ENCODE measurements at places on chromosomes 1 and 21. TPM values are rescaled to one million over a fixed set of nuclear protein-coding genes. Genes with fewer than 3 reads are reported as not detected.

BEND5 gene
- 0.60 TPM for total RNA-seq

CFH gene
- total RNA-seq: 175 TPM

TAS1R1 gene
- total RNA-seq: not detected

AIRE gene
- total RNA-seq: under 0.01 TPM

SLC2A5 gene
- 12.5 TPM for total RNA-seq

TMEM81 gene
- total RNA-seq: 1.4 TPM

SLAMF9 gene
- 0.09 TPM for total RNA-seq

CYP4B1 gene
- not detected for total RNA-seq

TSTD1 gene
- total RNA-seq: 17.8 TPM

DMBX1 gene
- total RNA-seq: not detected

DFFB gene
- 10.5 TPM for total RNA-seq

YIPF1 gene
- 21.4 TPM for total RNA-seq

HES2 gene
- not detected for total RNA-seq

S100A14 gene
- total RNA-seq: not detected

SELENBP1 gene
- total RNA-seq: 14.6 TPM

LEFTY2 gene
- total RNA-seq: not detected

KMO gene
- not detected for total RNA-seq

RBBP4 gene
- total RNA-seq: 113 TPM

S100A5 gene
- not detected for total RNA-seq

OR2T35 gene
- not detected for total RNA-seq

NBPF10 gene
- 7.2 TPM for total RNA-seq

IRF6 gene
- 0.59 TPM for total RNA-seq

CAMK1G gene
- total RNA-seq: 13.1 TPM

PALMD gene
- 0.59 TPM for total RNA-seq

CFAP45 gene
- 0.55 TPM for total RNA-seq

ITLN2 gene
- not detected for total RNA-seq

CYP4A22 gene
- total RNA-seq: not detected

OR2L2 gene
- total RNA-seq: not detected

WDR64 gene
- not detected for total RNA-seq

SUMO3 gene
- 93.1 TPM for total RNA-seq

HAO2 gene
- not detected for total RNA-seq

WASF2 gene
- total RNA-seq: 36.5 TPM

GSTM4 gene
- total RNA-seq: 13.7 TPM

SDF4 gene
- 205 TPM for total RNA-seq

SLC41A1 gene
- total RNA-seq: 45.8 TPM

HPDL gene
- total RNA-seq: 1.4 TPM

YRDC gene
- 20.1 TPM for total RNA-seq

PDE4DIP gene
- 217 TPM for total RNA-seq

ALX3 gene
- total RNA-seq: not detected

All from smooth muscle cell of the umbilical artery (primary cell).